ENCODE measurements at places on chromosomes 1 and 21.

GRCh38 chr1:63321066-63321784, 1.1 kb upstream of the FOXD3 start:
- no peak for DNase-seq

DNA sequence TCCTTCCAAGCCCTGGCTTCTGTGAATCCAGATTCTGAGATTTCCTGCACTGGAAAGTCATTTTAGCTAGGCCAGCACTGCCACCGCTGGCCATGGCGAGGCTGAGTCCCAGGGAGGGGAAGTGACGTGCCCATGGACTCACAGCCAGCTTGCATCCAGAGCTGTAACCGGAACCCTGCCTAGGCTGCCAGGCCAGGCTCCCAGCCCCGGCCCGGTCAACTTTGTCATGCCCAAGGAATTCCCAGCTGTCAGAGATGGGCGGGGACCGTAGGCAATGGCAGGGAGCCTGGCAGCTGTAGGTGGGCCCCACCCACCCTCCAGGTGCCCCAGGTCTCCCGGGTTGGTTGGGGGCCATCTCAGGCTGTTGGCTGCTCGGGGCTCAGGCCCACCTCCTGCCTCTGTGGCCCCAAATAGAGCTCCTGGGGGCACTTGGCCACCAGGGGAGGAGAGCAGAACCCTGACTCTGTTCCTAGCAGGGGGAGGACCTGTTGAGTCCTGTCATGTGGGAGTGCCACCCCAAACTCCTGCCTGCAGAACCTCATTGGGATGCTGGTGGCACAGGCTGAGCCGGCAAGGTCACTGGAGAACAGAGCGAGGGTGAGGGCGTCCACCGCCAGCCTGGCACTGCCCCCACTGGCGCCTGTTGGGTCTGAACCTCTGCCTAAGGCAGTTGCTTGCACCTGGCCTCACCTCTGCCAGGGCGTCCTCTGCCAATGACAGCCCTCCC, 57.8 kb downstream of the FOXO6 start:
- DNase-seq: no peak

GRCh38 chr1:212699625-212700222, at the start of gene BATF3:
Gene BATF3, minus strand, starts transcription at chr1:212699840. Its CDS starts 78 bp downstream, at chr1:212699762.
- peak; percentile 74 for DNase-seq

- DNase-seq: no peak
Measured at GRCh38 chr1:5111581-5111980, 457.2 kb downstream of the AJAP1 start.

DNA sequence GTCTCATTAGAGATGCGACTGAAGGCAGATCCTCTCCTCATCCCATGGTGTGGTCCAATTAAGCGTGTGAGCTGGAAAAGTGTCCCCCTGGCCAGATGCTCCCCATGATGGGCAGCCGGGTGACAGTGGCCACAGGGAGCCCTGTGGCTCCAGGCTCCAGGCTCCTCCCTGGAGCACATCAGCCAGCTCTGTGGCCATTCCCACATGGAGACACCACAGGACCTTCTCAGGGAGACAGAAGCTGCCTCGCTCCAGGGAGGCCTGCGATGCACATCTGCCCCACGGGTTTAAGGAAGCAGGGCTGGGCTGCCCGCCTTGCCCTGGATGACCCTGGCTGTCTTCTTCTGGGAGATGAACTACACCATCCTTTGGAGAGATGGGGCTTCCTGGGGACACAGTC, 99.9 kb upstream of the TLR5 start:
- no peak for DNase-seq

GRCh38 chr1:5815716-5816115, 176.5 kb downstream of the NPHP4 start:
- DNase-seq: no peak

DNA sequence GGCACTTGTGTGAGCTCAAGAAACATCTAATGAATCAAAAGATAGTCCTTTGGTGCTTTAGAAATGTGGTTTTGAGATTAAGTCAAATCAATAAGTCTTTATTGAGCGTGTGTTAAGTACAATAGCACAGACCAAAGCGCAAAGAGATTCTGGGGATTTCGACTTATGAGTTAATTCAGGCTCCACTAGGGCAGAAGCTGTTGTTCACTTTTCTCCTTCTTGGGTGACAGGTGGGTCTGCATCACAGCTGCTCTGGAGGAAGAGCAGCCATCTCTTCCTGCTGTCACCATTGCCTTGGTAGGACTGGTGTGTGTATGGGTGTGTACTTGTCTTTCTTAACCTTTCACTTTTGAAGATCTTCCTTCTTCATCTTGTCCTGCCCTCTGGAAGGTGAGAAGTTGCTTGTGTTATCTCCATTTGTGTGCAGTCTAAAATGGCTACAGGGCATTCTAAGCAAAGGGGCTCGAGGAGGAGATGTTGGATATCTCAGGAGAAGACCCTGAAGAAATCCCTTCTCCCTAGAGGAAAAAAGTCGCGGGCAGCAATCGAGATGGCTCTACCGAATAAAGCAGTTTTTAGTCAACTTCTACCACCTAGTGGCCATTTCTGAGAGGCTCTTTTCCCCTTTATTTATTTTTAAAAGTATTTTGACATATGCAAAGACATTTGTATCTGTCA, 22.9 kb upstream of the DISC1 start:
- DNase-seq: no peak

DNA sequence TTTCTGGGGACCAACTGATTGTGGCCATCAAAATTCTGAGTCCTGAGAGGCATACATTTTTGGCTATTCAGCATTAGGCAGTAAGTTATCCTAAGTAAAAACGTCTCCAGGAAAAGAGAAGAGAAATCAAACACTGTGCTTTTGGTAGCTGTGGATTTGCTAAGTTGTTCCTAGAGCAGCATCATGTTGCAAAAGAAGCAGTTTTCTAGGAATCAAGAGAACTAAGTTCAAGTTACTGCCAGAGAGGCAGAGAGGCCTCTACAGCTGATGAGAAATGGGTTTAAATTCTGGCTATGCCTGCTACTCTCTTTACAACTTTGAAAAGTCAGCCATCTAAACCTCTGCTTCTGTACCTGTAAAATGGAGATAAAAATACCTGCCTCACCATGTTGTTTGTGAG, 22.8 kb downstream of the RD3 start:
- DNase-seq: no peak

GRCh38 chr1:29258976-29259801, 22.9 kb downstream of the PTPRU start:
- no peak for DNase-seq

- no peak for DNase-seq
Measured at GRCh38 chr1:112638110-112638428, 18.4 kb downstream of the CAPZA1 start.
